ENCODE measurements at places on chromosomes 16 and 17. TPM values are rescaled to one million over a fixed set of nuclear protein-coding genes. Genes with fewer than 3 reads are reported as not detected.

- DNase-seq: no peak
These were observed 13.6 kb downstream of the CHD9 start for GRCh38 chr16:53068423-53068833.

The GUCY2D gene
- not detected for total RNA-seq

DNA sequence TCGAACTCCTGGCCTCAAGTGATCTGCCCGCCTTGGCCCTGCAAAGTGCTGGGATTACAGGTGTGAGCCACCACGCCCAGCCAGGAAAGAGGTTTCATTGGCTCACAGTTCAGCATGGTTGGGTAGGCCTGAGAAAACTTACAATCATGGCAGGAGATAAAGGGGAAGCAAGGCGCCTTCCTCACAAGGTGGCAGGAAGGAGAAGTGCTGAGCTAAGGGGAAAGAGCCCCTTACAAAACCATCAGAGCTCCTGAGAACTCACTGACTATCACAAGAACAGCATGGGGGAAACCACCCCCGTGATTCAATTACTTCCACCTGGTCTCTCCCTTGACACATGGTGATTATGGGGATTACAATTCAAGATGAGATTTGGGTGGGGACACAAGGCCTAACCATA lies 411.7 kb upstream of the ZFHX3 start:
- no peak for DNase-seq

GRCh38 chr17:49616601-49617131 lies 41.0 kb downstream of the NXPH3 start:
- DNase-seq: peak; percentile 99

The CD79B gene
- not detected for total RNA-seq

GRCh38 chr17:44384823-44385286 lies 4.6 kb downstream of the ITGA2B start:
- no peak for DNase-seq

GRCh38 chr17:48997827-48998586 lies 822 bp downstream of the IGF2BP1 start:
- DNase-seq: no peak

The FASN gene
- total RNA-seq: 65.2 TPM

The AANAT gene
- not detected for total RNA-seq

- DNase-seq: no peak
These were observed 754.6 kb upstream of the EEF2KMT start for GRCh38 chr16:5852151-5852550.

The ZNF629 gene
- 15.0 TPM for total RNA-seq

- no peak for DNase-seq
These were observed 8.0 kb downstream of the TLCD3A start for GRCh38 chr17:740240-741017.

DNA sequence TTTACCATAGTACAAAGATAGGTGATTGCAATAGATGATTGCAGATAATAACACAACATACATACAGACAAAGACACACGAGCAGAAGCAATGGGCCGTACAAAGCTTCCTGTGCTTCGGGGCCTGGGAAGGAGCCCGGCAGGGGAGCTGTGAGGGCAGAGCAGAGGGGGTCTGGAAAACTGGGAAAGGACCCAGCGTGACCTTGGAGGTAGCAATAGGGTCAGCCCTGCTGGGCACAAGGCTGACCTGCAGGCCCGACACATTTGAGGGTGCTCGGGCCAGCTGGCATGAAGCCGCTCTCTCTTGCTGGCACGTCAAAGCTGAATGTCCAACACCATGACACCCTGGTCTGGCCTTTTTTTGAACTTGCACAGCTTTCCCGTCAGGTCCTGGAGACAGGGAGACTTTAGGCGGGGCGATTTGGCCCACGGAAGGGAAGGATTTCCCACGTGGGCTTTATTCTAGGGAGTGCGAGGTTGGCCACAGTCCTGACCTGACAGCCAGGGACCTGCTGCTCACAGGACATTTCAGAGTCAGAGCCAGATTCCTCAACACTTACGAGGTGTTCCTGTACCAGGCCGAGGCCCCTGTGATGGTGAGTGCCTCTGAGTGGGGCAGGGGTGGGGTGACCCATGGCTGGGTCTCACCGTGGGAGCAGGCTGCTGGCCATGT lies 83.2 kb downstream of the NTN1 start:
- DNase-seq: no peak

GRCh38 chr17:56457501-56457900 lies 136.0 kb upstream of the NOG start:
- no peak for DNase-seq

- DNase-seq: no peak
These were observed 331.2 kb downstream of the MAF start for GRCh38 chr16:79269211-79269863.

DNA sequence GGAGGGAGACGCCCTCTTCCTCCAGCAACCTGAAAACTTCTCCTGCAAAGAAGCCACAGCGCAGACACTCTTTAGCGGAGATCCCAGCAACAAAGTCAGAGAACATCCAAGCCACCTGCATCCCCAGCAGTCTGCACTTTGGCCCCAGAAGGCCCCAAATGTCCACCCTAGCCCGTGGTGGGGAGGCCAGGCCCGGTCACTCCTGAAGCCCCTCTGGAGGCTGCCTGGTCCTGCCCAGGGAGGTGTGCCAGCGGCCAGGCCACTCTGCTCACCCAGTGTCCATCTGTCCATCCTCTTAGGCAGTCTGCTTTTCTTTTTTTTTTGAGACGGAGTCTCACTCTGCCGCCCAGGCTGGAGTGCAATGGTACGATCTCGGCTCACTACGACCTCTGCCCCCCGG lies 5.4 kb downstream of the HAGHL start:
- no peak for DNase-seq

GRCh38 chr17:60153606-60154390 lies 4.0 kb downstream of the CA4 start:
- DNase-seq: peak; percentile 66

DNA sequence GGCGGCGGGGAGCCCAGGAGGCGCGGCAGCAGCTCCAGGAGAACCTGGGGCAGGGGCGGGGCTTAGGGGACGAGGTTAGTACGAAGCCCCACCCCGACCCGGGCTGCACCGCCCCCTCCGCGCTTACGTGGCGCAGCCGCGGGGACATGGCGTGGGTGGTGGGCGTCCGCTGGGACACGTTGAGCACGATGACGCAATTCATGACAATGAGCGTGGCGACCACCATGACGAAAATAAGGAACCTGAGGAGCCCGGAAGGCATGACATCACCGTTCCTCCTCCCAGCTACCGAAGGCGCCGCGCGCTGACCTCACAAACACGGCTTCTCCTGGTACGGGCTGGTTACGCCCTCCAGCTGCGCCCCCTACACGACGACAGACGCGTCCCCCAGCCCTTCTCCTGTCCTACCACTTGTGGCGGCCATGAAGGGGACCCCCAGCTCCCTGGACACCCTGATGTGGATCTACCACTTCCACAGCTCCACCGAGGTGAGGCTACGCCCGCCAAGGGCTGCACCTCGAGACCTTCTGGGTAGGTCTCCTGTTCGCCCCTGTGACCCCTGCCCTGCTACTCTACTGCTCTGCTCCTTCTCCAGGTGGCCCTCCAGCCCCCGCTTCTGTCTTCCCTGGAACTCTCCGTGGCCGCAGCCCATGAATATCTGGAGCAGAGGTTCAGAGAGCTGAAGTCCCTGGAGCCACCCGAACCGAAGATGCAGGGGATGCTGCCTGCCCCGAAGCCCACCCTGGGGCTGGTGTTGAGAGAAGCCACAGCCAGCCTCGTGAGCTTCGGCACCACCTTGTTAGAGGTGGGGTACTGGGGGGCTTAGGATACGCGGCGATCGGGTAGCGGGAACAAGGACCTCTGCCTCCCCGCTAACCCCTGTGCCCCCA lies at the start of gene C17orf107:
Gene C17orf107 (plus strand): TSS at position 196 of the 890 bp plus-strand sequence. CDS start 227 bp downstream, at position 423.
- peak; percentile 68 for DNase-seq

GRCh38 chr16:23491490-23492391 lies 18.6 kb downstream of the GGA2 start:
- peak; percentile 23 for DNase-seq

The SPNS3 gene
- not detected for total RNA-seq

Data from fibroblast of the aortic adventitia (primary cell).